ENCODE measurements at places on chromosomes 13 and 19.

- DNase-seq, result no peak
Observed at GRCh38 chr13:76231522-76232167, 595.5 kb downstream of the LMO7 start.

- peak; percentile 53 for DNase-seq
Observed at GRCh38 chr13:40777166-40777808, 6.3 kb upstream of the MRPS31 start.

DNA sequence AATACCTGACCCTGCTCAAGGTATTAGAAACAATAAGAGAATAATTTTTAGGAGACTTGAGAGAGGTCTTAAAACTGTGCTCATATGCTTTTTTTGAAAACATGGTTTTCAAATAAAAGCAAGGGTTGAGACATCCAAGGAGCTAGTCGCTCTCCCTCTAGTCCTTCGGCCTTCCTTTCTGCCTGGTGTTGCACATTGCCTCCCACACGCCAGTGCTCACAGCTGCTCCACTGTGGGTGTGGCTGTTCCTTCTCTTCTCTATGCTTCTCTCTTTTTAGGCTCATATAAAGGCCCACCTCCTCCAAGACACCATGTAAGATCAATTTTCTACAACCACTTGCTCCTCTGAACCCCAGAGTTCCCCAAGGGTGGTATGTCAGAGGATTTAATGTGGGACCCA, 352.6 kb downstream of the ENOX1 start:
- no peak for DNase-seq

GRCh38 chr19:3227054-3227626, 2.7 kb downstream of the CELF5 start:
- DNase-seq, result no peak

DNA sequence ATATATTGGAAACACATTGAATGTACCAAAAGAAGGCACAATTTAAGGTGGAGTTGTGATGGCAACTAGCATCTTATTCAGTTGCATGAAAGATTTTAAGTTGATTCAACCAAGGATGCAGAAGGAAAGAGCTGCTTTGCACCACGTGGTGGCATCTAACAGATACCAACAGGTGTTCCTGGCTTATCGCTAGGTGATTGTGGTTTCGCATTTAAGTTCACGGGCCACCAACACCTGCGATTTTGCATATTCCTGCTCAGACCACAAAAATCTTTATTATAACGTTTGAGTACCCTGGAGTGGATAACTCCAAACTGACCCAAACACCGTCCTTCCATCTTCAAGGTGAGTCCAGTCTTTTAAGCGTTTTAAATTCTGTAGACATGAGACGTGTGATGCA, 45.3 kb downstream of the RGCC start:
- DNase-seq, result peak; percentile 88

DNA sequence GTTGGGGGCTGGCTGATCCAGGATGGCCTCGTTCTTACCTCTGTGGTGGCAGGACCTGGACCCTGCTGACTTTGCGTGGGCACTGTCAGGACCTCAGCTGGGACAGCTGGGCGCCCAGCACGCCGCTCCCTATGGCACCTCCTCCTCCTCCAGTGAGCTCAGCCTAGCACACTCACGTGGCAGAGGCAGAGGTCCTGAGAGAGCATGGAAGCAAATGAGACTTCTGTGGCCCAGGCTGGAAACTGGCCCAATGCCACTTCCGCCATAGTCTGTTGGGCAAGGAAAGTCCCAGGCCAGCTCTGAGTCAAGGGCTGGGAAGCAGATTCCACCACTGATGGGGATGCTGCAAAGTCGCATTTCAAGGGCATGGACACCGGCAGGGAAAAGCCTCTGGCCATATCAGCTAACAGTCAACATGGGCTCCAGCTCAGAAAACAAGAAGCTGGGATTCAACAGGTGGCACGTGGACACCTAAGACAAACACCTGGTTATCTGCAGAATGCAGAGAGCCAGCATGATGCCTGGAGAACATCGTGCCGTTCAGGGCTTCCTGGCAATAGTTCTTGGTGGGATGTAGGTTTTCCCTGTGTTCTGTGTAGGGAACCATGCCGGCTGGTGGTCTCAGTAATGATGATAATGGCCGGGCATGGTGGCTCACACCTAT, 16.7 kb downstream of the MYBPC2 start:
- DNase-seq, result no peak

- peak; percentile 89 for DNase-seq
Observed at GRCh38 chr19:56121180-56122167, at the start of gene ZNF787. Gene ZNF787, minus strand, starts transcription at chr19:56121295. Its CDS starts 18,078 bp downstream, at chr19:56103217.

DNA sequence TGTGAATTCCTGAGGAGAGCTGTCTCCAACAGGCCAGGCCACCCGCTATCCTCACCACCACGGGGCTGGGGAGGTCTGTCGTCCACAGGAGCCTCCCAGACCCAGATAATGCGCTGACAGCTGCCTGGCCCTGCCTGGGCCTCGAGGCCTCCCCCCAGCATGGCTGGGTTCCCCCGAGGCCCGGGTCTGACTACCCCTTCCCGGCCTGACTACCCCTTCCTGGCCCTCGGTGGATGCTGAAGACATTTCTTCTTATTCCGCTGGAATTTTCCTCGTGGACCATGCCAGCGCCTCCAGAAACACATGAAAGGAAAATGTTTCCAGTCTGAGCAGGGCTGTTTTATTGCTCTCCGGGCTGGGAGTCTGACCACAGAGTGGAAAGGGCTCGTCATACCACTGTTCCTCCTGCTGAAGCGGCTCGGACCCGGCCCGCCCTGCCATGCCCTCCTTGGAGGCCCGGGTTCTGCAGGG, 16.8 kb upstream of the COMP start:
- DNase-seq, result no peak

DNA sequence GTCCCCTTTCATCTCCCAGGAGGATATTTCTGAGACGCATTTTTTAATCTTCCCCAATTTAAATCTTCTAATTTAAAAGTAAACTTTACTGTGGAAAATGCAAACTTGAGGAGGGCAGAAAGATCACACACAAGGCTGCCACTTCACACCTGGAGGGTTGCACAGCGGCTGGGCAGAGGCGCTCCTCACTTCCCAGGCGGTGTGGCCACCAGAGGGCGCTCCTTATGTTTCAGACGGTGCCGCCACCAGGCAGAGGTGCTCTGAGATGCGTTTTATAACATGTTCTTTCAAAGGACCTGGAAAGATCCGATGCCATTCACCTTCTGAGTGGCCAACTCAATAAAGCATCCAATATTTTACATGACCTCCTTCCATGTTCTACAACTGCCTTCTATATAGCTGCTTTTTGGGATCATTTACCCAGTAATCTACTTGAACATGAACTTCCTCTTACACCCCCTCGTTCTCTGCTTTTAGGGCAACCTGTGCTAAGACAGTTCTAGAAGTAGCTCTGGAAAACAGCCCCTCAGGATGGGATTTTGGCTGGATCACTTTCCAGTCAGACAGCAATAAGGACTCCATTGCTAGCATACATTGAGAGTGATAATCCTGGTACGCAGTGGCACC, 14.8 kb upstream of the MTUS2 start:
- no peak for DNase-seq

DNA sequence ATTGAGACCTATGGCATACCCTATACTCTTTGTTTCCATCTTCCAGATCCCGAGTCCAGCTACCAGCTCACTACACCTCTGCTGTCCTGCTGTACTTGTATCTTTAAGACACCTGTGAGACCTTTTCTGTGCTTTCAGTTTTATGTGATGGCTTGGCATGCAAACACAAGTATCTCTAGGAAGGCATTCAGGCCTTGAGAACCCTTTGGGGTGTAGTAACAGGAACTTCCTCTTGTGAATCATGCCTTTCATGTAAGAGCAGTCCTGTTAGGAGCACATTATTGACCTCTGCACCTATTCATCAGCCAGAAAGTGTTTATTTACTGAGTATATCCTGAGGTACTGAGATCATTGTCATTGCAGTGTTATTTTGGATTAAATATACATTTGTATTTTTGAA, 87.0 kb upstream of the HTR2A start:
- peak; percentile 92 for DNase-seq

GRCh38 chr19:3701200-3701599, 932 bp upstream of the PIP5K1C start:
- DNase-seq, result no peak

DNA sequence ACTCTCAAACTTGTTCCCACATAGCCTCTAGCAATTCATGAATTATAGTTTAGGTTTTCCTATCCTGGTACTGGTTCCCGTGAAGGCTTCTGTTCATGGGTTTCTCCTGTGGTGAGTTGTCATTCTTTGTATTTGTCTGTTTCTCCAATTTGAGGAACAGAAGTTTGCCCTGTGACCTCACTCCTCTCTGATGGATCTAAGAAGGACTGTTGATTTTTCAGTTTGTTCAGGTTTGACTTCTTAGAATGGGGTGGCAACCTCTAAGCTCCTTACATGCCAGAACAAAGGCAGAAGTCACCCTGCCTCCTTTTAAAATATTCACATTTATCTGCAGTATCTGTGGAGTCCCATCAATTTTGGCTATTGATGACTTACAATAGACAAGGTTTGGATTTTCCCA, 354.0 kb downstream of the SPRY2 start:
- DNase-seq, result no peak

GRCh38 chr19:56692206-56692895, 20.8 kb upstream of the ZNF835 start:
- DNase-seq, result no peak

DNA sequence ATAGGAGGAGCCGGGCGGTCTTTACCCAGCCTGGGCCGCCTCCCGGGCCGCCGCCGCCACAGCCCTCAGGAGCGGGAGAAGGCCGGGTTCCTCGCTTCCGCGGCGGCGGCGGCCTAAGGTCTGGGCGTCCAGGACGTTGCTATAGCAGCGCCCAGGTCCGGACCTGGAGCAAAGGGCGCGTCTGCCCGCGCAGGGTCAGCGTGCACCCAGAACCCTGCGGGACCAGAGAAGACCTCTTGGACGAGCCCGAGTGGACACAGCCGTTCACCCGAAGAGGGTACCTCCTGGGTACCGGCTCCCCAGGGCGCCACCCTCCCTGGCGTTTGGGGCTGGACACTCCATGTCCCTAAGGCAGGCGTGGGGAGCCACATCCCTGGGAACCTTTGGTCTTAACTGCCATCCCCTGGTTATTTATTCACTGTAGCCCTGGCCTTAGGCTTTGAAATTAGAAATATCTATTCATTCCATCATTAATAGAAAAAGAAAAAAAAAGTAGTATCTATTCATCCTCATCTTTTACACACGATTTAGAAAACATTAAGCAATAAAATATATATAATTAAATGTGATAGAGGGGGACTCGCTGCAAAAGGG, 2.4 kb downstream of the DZIP1 start:
- DNase-seq, result no peak

DNA sequence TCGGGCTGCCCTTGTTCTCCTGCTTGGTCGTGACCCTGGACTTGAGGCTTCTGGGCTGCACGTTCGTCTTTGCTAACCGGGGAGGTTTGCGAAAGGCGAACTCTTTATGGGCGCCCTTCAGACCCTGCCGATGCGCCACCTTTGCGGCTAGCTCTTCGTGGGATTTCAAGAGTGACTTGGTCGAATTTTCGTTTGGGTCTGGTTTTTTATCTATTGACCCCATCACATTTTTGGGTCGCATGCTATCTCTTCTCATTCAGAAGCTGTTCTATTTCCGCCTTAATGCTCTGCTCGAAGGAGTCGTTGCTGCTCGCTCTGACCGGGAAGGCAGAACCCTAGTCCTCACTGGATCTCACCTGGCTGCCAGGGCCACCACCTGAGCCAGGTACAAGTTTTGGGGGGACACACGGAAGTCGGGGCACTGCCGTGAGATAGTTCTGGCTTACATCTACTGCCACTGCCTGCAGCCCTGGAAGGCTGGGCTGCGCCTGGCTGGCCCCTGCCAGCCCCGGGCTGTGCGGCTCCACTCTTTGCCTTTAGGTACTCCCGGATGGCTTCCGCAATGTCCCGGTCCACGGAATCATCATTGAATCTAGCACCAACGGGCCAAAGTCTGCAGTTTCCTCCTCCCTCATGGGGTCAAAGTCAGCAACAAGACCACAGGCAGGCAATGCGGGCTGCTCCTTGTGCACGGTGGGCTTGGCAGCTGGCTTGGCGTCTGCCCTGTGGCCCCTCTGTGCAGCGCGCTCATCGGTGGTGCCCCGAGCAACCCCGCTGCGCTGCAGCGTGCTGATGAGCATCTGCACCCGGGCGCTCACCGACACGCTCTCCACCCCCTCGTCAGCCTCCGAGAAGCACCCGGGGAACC, 16.2 kb downstream of the RB1 start:
- no peak for DNase-seq

GRCh38 chr13:110560601-110561343, 750 bp downstream of the RAB20 start:
- DNase-seq, result no peak

- no peak for DNase-seq
Observed at GRCh38 chr19:58336216-58336615, 9.4 kb downstream of the ZSCAN22 start.

GRCh38 chr19:5501907-5502306, 46.7 kb downstream of the ZNRF4 start:
- DNase-seq, result no peak

DNA sequence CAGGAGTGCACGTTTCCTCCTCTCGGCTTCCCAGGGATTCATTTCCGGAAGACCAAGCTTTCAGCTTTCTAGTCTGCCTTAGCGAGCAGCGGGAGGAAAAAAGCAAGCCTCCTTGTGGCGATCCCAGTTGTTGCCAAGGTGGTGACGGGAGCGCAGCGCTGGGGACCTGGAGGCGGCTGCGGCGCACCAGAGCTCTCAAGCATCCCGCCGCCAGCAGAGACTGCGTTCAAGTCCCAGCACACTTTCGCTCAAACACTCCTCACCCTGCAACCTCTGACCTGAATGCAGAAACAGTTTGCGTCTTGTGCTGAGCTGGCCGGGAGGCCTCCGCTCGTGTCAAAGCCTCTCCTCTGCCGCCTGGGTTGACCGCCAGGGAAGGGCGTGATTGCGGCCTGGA, 4.9 kb downstream of the GSX1 start:
- DNase-seq, result no peak

GRCh38 chr13:96652506-96652905, 341.8 kb downstream of the OXGR1 start:
- DNase-seq, result no peak

GRCh38 chr13:26446751-26447150, 110.7 kb upstream of the WASF3 start:
- DNase-seq, result no peak
